ENCODE measurements at places on chromosomes 2 and 18.

DNA sequence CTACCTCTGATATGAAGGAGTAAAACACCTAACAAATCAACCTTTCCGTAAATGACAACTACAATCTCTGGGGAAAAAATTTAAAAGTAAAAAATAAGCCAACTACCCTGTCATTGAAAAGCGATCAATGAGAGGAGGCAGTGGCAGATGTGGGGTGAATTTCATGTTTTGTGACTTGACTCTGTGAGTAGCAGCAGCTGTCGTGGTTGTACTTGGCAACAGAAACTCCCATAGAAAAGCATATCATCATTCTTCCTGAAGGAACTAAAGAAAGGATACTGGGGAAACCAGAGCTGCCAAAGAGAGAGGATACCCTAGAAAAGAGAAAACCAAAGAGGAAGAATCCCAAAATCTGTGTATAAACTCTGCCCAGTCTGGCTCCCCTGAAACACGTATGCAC, 236.4 kb downstream of the TNS1 start:
- peaks cover 16% of the 10 kb centered on the region for H3K27me3 ChIP-seq
- H3K4me3 ChIP-seq, result no peak overlapping the region
- H3K36me3 ChIP-seq, result peaks cover 20% of the 10 kb centered on the region
- DNase-seq, result no peak
- H3K4me1 ChIP-seq, result no peaks in the 10 kb centered on the region
- no peak overlapping the region for H3K27ac ChIP-seq

DNA sequence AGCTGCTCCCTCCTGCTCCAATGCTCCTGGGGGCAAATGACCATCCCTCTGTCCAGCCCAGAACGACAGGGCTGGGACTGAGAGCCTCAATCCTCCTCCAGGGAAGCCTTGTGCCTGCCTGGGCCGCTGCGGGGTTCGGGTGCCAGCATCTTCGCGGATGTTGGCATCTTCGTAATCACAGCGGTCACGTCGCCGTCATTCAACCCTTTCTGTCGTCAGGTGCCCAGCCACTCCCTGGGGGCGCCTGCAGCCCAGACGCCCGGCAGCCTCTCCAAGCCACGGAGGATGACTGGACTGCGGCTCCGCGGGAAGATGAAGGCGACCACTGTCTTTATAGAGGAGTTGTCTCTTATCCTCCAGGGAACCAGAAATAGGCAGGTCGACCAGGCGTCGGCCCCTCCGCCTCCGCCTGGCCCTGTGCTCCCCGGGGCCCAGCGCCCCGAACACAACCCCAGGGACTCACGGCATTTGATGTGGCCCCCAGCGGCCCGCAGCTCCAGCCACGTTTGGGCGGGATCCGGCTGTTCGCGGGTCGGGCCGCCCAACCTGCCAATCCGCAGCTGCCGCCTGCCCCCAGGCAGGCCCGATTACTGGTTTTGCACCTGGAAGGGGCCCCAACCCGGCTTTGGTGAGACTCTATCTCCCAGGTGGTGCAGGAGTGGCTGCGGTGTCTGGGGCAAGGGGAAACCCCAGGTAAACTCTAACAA, 113.9 kb downstream of the THNSL2 start:
- H3K27me3 ChIP-seq, result peaks cover 15% of the 10 kb centered on the region
- DNase-seq, result no peak
- H3K27ac ChIP-seq, result no peak overlapping the region
- no peaks in the 10 kb centered on the region for H3K36me3 ChIP-seq

DNA sequence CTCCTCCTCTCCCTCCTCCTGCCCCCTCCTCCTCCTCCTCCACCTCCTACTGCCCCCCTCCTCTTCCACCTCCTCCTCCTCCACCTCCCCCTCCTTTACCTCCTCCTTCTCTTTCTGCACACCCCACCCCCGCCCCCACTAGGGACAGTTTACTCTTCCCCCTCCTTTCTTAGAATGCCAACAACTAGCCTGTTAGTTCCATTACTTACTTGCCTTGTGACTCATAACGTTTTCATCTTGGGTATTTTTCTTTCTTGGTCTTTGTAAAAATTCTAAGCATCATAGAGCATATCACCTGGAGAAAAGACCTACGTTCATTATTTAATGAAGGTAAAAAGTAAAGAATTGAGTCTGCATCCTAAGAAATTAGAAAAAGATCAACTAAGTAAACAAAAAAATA, 165.3 kb downstream of the NEDD4L start:
- H3K4me3 ChIP-seq, result no peak overlapping the region
- H3K4me1 ChIP-seq, result peaks cover 43% of the 10 kb centered on the region
- no peak for DNase-seq
- peak overlapping the region; percentile 54 for H3K27ac ChIP-seq

DNA sequence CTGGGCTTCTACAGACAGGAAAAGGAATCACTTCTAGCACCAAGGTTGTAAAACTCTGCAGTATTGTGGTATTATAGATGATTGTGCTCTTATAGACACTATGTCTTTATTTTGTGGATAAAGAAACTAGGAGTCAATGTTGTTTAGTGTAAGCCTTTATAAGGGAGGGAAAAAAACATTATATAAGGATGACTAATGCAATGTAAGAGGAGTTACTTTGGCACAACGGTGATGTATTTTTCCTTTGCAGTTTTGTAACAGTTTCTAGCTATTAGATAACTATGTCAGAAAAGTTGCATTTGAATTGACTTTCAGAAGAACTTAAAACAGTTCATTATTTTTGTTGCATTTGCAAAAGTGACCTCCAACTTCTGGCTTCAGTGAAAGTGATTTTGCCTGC, 545.4 kb downstream of the CCDC85A start:
- H3K4me3 ChIP-seq, result no peak overlapping the region
- H3K27me3 ChIP-seq, result peaks cover 1% of the 10 kb centered on the region
- no peak for DNase-seq
- H3K27ac ChIP-seq, result no peak overlapping the region
- H3K36me3 ChIP-seq, result no peaks in the 10 kb centered on the region

GRCh38 chr2:27496357-27497287, at the start of gene GCKR:
Gene GCKR (plus strand): TSS chr2:27496839. CDS start chr2:27496905, 66 bp downstream.
- H3K4me3 ChIP-seq, result peak within 1 kb of the TSS; percentile 91
- no peak within 1 kb of the TSS for H3K27ac ChIP-seq
- peaks cover 69% of the 10 kb centered on the region for H3K27me3 ChIP-seq
- no peak for DNase-seq
- H3K4me1 ChIP-seq, result peaks cover 13% of the 10 kb centered on the region
- H3K36me3 ChIP-seq, result no peaks in the 10 kb centered on the region

DNA sequence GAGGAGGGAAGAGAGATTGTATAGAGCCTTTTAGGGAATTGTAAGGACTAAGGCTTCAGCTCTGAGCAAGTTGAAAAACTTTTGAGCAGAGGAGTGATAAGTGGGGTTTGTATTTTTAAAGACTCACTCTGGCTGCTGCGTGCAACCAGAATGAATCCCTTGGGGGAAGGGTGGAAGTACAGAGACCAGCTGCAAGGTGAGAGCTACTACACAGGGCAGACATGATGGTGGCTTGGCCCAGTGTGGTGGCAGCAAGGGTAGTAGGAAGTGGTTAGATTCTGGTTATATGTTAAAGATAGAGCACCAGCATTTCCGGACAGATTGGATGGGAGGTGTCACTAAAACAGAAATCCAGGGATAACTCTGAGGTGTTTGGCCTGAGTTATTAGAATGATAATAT, 10.1 kb upstream of the SESTD1 start:
- no peak overlapping the region for H3K4me3 ChIP-seq
- DNase-seq, result no peak
- H3K27me3 ChIP-seq, result no peaks in the 10 kb centered on the region
- no peaks in the 10 kb centered on the region for H3K36me3 ChIP-seq
- no peaks in the 10 kb centered on the region for H3K4me1 ChIP-seq
- H3K27ac ChIP-seq, result peak overlapping the region; percentile 0

DNA sequence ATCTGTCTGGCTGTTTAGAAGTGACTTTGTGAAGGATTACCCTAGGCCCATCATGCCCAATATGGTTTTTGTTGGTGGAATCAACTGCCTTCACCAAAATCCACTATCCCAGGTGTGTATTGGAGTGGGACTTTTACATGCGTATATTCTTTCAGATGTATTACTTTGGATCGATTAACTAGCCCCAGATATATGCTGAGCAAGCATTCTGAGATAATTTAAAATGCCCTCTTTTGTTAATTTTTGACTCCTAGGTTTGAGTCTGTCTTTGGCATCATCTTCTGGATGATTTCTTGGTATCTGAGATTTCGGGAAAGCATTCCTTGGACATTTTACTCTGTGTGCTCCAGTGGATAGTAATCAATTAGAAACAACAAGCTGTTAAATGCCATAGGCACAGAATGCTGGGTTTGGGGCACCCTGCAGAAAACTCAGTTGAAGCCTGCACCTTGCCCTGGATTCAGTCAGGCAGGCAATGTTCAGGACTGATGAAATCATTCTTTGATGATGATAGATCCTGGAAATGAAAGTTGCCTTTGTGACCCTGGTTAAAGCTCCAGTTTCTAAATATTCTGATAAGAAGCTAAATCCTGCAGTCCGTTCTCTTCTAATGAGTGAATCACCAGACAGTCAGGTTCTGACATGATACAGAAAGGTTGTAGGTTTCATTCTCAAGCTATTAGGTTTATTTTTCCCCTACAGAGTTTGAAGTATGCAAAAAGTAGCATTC, 1.1 kb downstream of the UGT1A1 start:
- peaks cover 25% of the 10 kb centered on the region for H3K27me3 ChIP-seq
- no peak overlapping the region for H3K27ac ChIP-seq
- H3K4me3 ChIP-seq, result no peak overlapping the region
- no peak for DNase-seq
- H3K4me1 ChIP-seq, result no peaks in the 10 kb centered on the region

- H3K27me3 ChIP-seq, result peaks cover 3% of the 10 kb centered on the region
- no peaks in the 10 kb centered on the region for H3K36me3 ChIP-seq
These were observed 121.0 kb downstream of the ANKRD44 start for GRCh38 chr2:197189426-197190099.

GRCh38 chr2:154795651-154796050, 97.2 kb downstream of the KCNJ3 start:
- no peak overlapping the region for H3K27ac ChIP-seq
- H3K27me3 ChIP-seq, result no peaks in the 10 kb centered on the region
- no peak overlapping the region for H3K4me3 ChIP-seq
- no peaks in the 10 kb centered on the region for H3K4me1 ChIP-seq
- H3K36me3 ChIP-seq, result no peaks in the 10 kb centered on the region
- no peak for DNase-seq

- no peaks in the 10 kb centered on the region for H3K36me3 ChIP-seq
- no peak for DNase-seq
- H3K4me1 ChIP-seq, result peaks cover 3% of the 10 kb centered on the region
- H3K27me3 ChIP-seq, result peaks cover 26% of the 10 kb centered on the region
- no peak overlapping the region for H3K27ac ChIP-seq
These were observed 15.9 kb upstream of the KLHL30 start for GRCh38 chr2:238122287-238123217.

DNA sequence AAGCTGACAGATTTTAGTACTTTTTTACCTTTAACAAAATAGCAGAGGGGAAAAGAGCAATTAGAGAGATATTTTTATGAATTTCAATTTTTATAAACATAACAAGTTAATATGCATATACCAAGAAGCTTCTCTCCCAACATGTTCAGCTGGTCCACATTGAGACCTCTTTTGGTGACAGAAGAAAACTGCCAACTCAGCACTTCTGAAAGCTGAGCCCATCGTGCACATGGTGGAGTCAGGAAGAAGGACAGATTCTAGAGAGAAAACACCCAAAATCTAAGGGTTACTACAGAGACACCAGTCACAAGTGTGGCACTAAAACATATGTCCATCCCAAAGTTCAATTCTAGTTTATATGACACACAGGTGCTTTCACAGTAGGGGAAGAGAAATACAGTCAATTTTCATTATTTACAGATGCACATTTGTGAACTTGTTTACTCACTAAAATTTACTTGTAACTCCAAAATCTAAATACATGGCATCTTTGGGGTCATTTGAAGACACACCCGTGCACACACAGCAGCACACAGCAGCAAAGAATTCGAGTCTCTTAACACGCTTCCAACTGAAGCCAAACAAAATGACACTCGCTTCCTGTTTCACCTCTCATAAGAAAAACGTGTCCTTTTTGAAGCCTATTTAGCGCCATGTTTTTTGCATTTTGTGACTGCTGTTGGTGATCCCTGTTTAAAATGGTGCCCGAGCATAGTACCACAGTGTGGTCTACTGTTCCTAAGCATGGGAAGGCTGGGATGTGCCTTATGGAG, 31.5 kb downstream of the STAT1 start:
- no peak overlapping the region for H3K4me3 ChIP-seq
- no peaks in the 10 kb centered on the region for H3K27me3 ChIP-seq
- peak overlapping the region; percentile 26 for H3K27ac ChIP-seq
- peaks cover 34% of the 10 kb centered on the region for H3K4me1 ChIP-seq
- H3K36me3 ChIP-seq, result peaks cover 77% of the 10 kb centered on the region
- DNase-seq, result no peak

DNA sequence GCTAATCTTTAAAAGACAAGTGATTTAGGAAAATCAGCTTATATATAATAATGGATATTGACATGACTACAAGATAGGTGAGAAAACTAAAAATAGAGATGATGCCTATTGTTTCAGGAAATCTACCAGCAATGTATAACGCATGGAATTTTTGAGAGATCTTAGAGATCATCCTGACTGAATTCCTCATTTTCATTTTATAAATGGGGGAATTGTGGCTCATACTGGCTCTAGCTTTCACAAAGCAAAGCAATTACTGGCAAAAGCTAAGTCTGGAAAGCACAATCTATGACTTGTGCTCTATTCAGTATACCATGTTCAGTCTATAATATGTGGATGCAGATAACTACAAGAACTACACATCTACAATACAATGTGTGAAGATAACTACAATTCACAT, 51.9 kb upstream of the FANCL start:
- peaks cover 30% of the 10 kb centered on the region for H3K27me3 ChIP-seq
- H3K4me1 ChIP-seq, result peaks cover 7% of the 10 kb centered on the region
- DNase-seq, result no peak
- H3K4me3 ChIP-seq, result no peak overlapping the region
- no peaks in the 10 kb centered on the region for H3K36me3 ChIP-seq

- H3K27ac ChIP-seq, result no peak overlapping the region
- no peaks in the 10 kb centered on the region for H3K27me3 ChIP-seq
- H3K4me1 ChIP-seq, result peaks cover 39% of the 10 kb centered on the region
- H3K36me3 ChIP-seq, result peaks cover 4% of the 10 kb centered on the region
- H3K4me3 ChIP-seq, result no peak overlapping the region
These were observed 99.4 kb downstream of the TMEM17 start for GRCh38 chr2:62406573-62407043.

- H3K36me3 ChIP-seq, result no peaks in the 10 kb centered on the region
- no peak overlapping the region for H3K4me3 ChIP-seq
- H3K4me1 ChIP-seq, result peaks cover 60% of the 10 kb centered on the region
- DNase-seq, result no peak
- peak overlapping the region; percentile 87 for H3K27ac ChIP-seq
These were observed 11.2 kb upstream of the ARHGAP28 start for GRCh38 chr18:6718267-6718666.

DNA sequence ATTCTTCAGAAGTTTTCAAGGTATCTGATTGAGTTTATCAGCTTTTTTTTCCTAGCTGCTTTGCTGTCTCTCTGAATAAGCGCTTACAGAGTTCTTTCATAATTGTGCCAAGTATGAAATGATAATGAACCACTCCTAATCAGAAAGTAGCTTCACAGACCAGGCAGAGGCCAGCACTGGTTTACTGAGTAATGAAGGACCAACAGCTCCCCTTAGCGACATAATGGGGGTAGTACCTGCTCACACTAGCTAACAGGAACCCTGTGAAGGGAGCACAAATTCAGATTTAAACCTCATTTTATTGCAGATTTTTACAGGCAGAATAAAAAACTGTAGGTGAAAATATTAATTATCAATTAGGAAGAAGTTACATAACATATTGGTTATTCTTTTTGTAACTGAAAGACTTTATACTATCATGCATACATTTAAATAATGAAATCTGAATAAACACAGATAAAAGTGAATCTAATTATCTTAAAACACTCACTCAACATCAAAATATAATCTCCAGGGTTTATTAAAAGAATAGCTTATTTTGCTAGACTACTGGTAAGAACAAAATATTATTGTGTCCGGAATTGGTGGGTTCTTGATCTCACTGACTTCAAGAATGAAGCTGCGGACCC, 53.7 kb upstream of the LRRC30 start:
- no peaks in the 10 kb centered on the region for H3K36me3 ChIP-seq
- no peak overlapping the region for H3K4me3 ChIP-seq
- H3K4me1 ChIP-seq, result peaks cover 19% of the 10 kb centered on the region
- DNase-seq, result peak; percentile 64

Measured in mesothelial cell of epicardium (in vitro differentiated cells).